AG04449 (cell line): ENCODE measurements at places on chromosomes 2 and 18.

DNA sequence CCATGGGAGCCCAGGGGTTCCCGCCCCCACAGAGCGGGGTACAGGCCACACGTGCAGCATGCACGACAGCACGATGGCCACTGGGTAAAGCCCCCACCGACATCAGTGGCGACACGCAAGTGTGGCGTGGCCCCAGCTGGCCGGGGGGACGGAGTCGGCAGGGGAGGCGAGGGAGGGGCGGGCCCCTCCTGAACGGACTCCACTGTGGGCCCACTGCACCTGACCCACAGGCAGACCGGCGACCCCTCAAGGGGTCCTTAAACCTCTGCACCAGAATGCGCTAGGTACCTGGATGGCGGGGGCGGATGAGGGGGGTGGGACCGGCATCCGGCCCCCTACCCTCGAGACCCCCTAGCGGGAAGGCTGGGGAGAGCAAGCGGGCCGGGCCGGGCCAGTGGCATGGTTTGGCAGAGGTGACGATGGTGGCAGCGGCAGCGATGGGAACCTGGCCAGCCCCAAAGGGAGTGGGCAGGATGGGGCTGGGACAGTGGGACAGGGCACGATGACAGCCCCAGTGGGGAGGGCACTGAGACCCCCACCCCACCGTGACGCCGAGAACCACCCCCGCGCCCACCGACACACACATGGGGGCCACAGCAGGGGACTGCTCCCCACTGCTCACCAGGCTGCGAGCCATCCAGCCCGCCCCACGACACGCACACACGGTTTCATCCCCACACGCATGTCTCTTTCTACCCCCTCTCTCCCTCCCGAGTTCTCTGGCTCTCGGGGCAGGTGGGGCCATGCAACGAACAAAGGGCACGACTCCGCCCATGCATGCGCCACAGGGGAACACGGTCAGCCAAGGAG, 91.9 kb upstream of the ANKRD30BL start:
- no peak for DNase-seq

GRCh38 chr2:227817850-227818674, 4.4 kb downstream of the CCL20 start:
- peak; percentile 100 for DNase-seq

GRCh38 chr2:168348076-168348475, 100.7 kb upstream of the STK39 start:
- DNase-seq = no peak

DNA sequence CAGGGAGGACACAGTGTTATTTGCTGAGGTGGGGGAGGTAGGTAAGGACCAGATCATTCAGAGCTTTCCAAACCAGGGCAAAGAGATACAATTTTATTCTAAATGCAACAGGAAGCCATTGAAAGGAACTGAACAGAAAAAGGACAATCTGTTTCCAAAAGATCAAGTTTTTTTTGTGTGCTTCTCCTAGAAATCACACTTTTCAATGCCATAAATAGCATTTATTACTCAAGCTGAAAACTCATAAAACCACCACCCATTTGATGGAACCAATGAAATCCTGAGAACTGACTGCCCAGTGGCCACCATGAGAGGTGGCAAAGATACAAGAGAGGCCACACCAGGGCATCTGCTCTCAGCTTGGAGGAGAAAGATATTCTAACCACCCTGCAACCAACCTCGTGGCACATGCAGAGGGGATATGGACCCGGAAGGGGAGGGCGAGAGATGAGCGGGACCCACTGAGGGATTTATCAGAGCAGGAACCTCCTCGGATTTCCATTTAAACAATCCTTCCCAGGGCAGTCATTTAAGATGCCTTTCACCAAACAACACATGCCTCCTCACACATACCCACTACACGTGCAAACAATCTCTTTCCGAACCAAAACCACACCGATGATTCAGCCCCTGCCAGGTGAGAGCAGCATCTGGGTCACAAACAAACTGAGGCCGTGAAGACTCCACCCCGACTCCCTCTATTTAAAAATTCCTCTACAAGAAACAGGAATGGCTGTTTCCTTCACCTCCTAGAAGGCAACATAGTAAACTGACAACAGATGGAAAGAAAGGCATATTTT, 8.8 kb downstream of the CYB5A start:
- no peak for DNase-seq

GRCh38 chr18:6639305-6639704, 90.2 kb upstream of the ARHGAP28 start:
- DNase-seq = no peak

DNA sequence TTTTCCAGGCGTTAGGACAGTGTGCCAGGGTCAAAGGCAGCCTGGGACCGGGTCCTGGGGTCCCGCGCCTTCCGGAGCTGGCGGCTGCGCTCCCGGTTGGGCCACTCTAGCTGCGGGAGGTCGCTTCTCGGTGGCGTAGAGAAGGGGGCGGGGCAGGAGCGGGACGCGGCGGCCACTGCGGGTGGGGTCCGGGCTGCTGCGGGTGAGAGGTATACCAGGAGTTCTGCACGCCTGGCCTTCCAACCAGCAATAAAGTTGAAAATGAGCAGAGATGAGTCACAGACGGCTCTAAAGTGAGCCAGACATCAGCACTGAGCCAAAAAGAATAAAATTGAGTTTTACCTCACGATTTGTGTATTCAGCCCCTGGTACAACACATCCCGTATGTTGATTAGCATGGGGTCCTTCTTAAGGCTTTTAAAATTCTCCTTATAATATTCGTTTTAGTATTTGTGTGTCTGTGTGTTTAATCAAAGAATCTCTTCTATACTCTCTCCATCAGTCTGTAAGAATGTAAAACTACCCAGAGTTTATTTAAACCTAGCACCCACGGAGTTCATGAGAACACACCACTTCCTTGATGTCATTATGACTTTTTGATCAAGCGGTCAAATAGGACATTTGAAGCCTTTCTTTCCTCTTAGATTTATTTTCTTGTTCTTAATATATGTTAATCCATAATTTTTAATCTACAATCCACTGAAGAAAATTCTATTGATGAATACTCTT, at the start of gene C1GALT1C1L:
C1GALT1C1L (minus strand) TSS at position 108 of the 729 bp plus-strand sequence; CDS start at position 1, 107 bp downstream.
- DNase-seq = peak; percentile 7

GRCh38 chr2:30268296-30268871, 37.0 kb downstream of the LBH start:
- no peak for DNase-seq
